ENCODE measurements at places on chromosomes 6 and 20. TPM values are rescaled to one million over a fixed set of nuclear protein-coding genes. Genes with fewer than 3 reads are reported as not detected.
A peak's percentile ranks its signal among the peaks of the same experiment; 100 is the strongest.

DNA sequence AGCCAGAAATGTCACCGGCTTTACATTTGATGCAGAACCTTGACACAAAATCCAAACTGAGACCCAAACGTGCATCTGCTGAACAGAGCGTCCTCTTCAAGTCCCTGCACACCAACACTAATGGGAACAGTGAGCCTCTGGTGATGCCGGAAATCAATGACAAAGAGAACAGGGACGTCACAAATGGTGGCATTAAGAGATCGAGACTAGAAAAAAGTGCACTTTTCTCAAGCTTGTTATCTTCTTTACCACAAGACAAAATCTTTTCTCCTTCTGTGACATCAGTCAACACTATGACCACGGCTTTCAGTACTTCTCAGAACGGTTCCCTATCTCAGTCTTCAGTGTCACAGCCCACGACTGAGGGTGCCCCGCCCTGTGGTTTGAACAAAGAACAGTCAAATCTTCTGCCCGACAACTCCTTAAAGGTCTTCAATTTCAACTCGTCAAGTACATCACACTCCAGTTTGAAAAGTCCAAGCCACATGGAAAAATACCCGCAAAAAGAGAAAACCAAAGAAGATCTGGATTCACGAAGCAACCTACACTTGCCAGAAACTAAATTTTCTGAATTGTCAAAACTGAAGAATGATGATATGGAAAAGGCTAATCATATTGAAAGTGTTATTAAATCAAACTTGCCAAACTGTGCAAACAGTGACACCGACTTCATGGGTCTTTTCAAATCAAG is 108.4 kb downstream of the RTN4IP1 start:
- H3K36me3 ChIP-seq: no peaks in the 10 kb centered on the region
- H3K4me3 ChIP-seq: no peak overlapping the region
- H3K27me3 ChIP-seq: no peaks in the 10 kb centered on the region
- H3K4me1 ChIP-seq: peaks cover 16% of the 10 kb centered on the region

DNA sequence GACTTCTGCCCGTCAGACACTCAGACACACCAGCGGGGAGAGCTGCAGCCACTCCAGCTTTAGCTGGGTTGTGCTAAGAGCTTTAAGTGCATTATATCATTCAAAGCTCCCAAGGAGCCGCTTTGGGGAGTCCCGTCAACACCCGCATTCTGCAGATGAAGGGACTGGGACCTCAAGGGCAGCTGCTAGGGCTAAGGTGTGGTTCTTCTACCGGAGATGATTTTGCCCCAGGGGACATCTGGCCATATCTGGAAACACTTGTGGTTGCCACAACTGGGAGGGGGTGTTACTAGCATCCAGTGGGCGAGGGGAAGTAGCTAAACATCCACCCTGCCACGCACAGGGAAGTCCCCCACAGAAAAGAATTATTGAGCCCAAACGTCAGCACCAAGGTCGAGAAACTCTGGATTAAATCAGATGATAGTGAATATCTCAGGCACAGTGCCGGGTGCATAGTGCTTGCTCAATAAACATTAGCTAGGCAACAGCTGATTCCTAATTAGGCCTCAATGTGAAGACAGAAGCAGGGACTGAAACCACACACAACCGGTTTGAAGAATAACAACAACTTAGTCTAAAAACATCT is 29.6 kb downstream of the PMEPA1 start:
- peaks cover 45% of the 10 kb centered on the region for H3K4me1 ChIP-seq
- H3K4me3 ChIP-seq: no peak overlapping the region
- no peak for DNase-seq
- no peaks in the 10 kb centered on the region for H3K27me3 ChIP-seq
- peaks cover 3% of the 10 kb centered on the region for H3K36me3 ChIP-seq

DNA sequence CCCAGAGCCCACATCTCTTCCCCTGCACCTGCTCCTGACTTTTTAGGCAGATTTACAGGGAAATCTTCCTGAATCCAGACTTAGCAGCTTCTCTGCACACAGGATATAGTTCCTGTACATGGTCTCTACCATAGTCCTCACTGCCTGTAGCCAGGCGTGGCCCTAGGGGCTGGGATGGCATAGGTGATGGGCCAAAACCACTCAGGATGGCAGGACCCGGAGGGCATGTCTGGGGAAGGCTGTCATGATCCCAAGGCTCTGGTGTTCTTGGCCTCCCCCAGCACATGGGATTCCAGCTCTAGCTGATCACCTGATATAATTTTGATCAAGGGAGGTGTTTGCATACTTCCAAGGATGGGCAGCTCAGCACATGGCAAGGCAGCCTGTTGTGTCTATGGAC is 58.0 kb downstream of the TOX2 start:
- no peak for DNase-seq
- H3K27me3 ChIP-seq: no peaks in the 10 kb centered on the region
- H3K27ac ChIP-seq: no peak overlapping the region
- no peak overlapping the region for H3K4me3 ChIP-seq
- H3K4me1 ChIP-seq: peaks cover 8% of the 10 kb centered on the region

- peaks cover 38% of the 10 kb centered on the region for H3K4me1 ChIP-seq
- DNase-seq: peak; percentile 75
- H3K27me3 ChIP-seq: no peaks in the 10 kb centered on the region
Measured at GRCh38 chr20:38452880-38453624, 17.9 kb upstream of the SNHG17 start.

FOXA2 gene
- not detected for total RNA-seq
